ENCODE measurements at places on chromosomes 4 and X.
A peak's percentile ranks its signal among the peaks of the same experiment; 100 is the strongest.

- no peak for DNase-seq
Observed at GRCh38 chrX:2627272-2627867, 63.7 kb upstream of the CD99 start.

GRCh38 chrX:105098812-105099211, 121.7 kb downstream of the TEX13A start:
- DNase-seq: no peak

DNA sequence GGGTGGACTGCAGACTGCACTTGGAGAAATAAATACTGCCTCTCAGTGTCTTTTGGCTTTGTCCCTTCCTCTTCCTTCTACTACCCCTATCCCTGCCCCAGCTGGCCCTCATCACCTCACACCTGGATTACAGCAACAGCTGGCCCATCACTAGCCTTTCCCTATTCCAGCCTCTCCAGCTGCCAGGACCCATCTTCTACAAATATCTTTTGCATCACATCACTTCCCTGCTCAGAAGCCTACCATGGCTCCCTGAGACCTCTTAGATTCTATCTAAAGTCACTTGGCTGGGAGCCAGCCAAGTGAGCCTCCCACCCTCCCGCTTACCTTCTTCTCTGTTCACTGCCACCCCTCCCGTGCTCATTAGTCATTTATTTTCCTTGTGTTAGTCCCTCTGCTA, 66.8 kb downstream of the TSC22D3 start:
- no peak for DNase-seq

DNA sequence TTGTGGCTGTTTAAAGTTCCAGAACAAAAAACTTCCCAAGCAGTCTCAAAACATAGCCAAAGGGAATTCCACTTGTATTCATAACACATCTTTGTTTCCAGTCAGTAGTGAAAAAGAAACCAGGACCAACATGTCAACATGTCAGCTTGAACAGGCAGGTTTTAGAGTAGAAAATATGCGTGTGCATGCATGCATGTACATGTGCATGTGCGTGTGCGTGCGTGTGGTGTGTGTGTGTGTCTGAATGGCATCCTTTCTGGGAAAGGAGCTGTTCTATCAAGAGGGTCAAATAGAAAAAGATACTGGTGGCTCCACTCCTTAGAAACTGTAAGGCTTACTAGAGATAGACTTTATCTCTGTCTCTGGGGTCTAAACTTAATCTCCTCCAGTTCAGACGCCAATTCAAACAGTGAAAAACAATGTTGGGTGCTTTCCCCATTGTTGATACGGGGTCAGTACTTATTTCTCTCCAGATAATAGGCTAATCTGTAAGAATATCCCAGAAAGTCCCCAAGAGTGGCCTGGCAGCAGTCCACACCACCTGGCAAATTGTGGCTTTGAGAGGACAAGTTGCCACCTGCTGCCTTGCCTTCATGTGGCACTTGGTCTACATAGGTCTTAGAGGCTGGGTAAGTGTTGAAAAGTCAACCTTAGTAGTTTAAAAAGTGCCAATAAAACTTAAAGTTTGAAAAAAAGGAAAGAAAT, 110.4 kb downstream of the SCD5 start:
- DNase-seq: peak; percentile 72

- no peak for DNase-seq
Observed at GRCh38 chr4:95869961-95870500, 30.1 kb downstream of the PDHA2 start.

DNA sequence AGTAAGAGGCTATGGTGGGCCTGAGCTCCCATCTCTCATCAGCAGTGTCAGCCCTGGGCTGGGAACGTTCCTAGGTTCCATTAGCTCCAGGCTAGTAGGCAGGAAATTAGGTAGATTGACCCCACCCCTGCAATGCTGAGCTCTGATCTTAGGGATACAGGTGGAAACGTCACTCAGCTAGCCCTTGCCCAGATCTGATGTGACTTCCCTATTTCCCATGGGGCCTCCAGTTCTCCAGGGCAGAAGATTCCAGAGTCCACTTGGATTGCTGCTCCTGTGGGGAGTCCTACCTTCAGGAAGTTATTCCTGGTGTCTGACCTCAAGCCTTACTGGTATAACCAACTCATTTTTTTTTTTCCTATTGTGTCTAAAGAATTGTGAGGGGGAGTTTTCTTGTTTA, 81.1 kb downstream of the EFNB1 start:
- no peak for DNase-seq

DNA sequence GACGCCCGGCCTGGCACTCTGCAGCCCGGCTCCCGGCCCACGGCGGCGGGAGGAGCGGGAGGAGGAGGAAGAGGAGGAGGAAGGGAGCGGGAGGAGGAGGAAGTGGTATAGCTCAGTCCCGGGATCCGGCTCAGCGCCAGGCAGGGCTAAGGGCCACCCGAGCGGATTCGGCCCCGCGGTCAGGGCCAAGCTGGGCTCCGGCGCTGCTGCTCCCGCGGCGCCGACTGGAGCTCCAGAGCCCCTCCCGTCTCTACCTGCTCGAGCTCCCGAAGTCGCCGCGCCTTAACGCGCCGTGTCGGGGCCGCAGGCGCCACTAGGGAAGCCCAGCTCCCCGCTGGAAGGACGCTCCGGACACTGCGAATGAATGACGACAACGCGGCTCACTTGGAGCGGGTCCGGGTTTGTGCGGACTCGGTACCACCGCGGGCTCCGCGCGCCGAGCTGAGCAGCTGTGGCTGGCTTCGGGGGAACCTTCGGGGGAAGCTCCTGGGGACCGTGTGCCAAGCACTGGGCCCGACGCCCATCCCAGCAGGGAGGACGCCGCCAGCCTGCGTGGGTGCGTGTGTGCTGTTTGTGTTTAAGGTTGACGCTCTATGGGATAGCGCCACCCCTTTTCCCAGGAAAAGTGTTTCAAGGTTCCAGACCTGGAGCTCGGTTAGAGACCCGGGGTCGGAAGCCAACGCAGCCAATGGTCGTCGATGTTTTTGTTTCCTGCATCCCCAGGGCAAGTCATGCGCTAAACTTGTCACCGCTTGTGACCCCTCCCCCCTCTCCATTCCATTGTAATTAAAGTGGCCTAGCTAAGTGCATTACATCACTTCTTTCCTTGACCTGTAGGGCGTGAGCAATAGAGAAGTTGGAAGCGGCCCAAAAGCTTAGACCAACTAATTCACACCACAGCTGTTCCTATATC, at the start of gene TBC1D9:
TSS of gene TBC1D9 (minus strand) at position 67 of the 913 bp plus-strand sequence. CDS start 340 bp downstream, outside the sequence.
- DNase-seq: peak; percentile 91

- no peak for DNase-seq
Observed at GRCh38 chr4:16106956-16107355, 23.1 kb upstream of the PROM1 start.

GRCh38 chr4:29081234-29081955, 1638.8 kb upstream of the PCDH7 start:
- no peak for DNase-seq

GRCh38 chrX:150983521-150984168, 510 bp downstream of the HMGB3 start:
- no peak for DNase-seq

GRCh38 chr4:75950213-75950815, 9.5 kb upstream of the NAAA start:
- DNase-seq: no peak

DNA sequence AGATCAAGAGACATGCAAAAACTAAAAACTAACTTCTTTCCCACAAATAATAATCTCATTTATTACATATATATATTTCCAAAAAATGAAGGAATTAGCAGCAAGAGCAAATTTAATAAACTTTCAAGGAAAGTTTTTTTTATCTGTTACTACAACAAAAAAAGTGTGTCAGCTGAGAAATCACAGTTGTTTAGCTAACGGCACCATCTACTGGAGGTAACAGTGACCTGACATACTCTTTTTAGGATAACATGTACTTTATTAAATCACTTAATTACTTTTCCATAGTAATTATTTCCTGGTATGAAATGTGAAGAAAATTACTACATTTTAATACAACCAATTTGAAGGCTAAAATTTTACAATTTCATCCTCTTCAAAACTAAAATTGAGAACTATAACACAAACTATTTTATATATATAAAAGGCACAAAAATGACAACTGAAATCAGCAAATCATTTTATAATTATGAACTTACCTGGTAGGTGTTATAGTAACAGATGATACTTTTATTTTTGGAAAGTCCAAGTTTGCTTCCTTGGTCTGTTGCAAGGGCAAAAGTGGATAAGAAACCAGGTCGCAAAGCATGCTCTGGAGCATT, 9.1 kb downstream of the LAMTOR3 start:
- DNase-seq: no peak

- no peak for DNase-seq
Observed at GRCh38 chr4:60216752-60217151, 983.4 kb upstream of the ADGRL3 start.

- no peak for DNase-seq
Observed at GRCh38 chr4:184536881-184537248, 62.5 kb upstream of the IRF2 start.

- no peak for DNase-seq
Observed at GRCh38 chr4:110367156-110367555, 108.8 kb upstream of the ENPEP start.

GRCh38 chrX:75156531-75156945, 455 bp upstream of the ABCB7 start:
- no peak for DNase-seq

- no peak for DNase-seq
Observed at GRCh38 chr4:152607178-152607577, 71.3 kb upstream of the FBXW7 start.

DNA sequence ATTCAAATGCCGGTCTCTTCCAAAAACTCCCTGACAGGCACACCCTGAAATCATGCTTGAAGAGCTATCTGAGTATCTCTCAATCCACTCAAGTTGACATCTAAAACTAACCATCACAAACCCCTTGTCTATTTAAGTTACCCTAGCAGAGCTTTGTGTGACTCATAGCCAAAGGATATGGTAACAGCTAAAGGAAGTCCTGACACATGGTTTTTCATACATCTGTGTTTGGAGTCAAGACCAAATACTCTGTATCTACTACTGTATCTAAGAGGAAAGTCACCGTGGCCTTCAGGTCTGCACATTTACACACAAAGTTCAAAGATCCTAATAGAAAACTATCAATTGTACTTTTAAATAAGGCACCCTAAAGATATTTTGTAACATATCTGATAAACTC, 239.6 kb upstream of the VCX start:
- DNase-seq: no peak

DNA sequence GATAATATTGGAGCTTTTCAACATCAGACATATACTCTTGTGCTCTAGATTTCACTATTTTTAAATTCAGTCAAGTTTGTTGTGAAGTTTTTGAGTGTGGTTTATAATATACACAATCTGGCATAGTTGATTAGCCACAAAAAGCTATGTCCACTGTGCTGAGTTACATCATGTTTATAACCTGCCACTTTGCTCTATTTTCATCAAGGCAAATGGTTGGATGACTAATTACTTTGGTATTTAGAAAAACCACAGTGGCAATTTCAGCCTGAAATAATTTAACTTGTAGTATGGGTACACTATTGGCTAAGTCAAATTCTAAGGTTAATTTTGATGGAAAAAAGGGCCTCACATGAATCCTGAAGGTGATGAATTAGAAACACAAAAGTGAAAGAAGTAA, 262.6 kb downstream of the C4orf33 start:
- DNase-seq: no peak

- no peak for DNase-seq
Observed at GRCh38 chr4:84634961-84635360, 52.0 kb downstream of the CDS1 start.

DNA sequence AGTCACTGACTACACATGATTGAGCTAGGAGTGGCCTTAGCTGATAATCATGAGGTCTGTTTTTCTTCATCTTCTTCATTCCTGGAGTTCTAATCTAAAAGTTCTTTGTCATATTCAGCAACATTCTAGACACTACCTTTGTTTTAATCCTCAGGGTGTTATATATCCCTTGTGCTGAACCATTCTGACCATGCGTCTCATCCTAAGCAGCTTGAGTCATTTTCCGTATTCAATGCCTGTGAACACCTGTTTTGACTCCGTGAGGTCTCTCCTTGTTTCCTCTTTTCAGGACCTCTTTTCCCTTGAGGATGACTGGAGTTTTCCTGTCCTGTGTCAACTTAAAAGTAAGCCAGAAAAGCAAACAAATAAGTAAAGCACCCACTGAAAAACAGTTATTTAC, 597.9 kb downstream of the GBA3 start:
- no peak for DNase-seq

GRCh38 chrX:109857584-109858228, 124.6 kb upstream of the ACSL4 start:
- no peak for DNase-seq

DNA sequence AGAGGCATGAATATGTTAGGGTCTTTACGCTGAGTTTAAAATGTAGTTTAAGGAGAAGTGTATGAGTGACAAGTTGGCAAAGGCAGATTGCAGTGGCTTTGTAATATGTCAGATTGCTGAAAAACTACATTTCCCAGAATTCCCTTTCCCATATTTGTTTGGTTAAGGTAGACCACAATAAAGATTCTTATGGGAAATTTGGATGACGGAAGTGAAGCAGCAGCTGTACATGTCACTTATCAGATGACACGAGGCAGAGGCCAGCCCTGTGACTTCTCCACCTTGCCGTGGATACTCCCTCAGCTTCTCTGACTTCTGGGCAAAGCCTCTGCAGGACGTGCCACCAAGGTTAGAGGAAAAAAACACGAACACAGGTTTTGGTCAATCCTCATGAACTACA, 229.7 kb upstream of the DKK2 start:
- DNase-seq: no peak

- DNase-seq: no peak
Observed at GRCh38 chr4:118400356-118400755, 47.6 kb upstream of the PRSS12 start.

DNA sequence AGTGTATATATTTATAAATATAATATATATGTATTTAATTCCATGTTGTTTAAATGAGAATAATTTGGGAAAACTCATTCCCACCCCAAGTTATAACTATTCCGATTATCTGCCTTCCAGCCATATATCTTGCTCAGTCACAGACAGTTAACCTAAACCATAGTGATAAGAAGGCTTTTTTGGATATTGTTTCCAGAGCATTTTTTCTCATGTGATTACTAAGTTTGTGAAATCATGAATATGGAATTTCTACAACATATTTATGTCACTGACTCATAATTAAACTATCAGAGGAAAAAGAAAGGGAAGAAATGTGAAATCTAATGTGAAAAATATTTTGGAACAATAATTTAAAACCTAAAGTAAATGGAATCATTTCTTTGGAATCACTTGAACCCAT, 1163.5 kb upstream of the PABPC4L start:
- no peak for DNase-seq

DNA sequence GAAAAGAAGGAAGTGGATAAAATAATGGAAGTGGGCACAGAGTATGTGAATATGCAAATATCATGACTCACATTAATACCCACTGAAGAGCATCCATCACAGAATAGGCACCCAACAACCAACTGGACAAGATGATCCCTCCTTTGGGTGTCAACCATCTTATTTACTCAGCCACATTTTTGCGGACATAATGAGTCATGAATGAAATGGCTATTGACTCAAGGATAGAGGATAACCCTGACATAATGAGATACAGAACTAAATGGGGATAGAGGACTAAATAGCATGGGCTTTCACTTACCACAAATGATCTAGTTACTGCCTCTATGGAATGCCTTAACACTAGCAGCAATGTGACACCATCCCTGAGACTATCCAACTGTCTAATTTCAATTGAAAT, 224.7 kb downstream of the ANTXR2 start:
- DNase-seq: no peak

All from right cardiac atrium (tissue), 5 donors.